ENCODE measurements at places on chromosomes 5 and 9.

DNA sequence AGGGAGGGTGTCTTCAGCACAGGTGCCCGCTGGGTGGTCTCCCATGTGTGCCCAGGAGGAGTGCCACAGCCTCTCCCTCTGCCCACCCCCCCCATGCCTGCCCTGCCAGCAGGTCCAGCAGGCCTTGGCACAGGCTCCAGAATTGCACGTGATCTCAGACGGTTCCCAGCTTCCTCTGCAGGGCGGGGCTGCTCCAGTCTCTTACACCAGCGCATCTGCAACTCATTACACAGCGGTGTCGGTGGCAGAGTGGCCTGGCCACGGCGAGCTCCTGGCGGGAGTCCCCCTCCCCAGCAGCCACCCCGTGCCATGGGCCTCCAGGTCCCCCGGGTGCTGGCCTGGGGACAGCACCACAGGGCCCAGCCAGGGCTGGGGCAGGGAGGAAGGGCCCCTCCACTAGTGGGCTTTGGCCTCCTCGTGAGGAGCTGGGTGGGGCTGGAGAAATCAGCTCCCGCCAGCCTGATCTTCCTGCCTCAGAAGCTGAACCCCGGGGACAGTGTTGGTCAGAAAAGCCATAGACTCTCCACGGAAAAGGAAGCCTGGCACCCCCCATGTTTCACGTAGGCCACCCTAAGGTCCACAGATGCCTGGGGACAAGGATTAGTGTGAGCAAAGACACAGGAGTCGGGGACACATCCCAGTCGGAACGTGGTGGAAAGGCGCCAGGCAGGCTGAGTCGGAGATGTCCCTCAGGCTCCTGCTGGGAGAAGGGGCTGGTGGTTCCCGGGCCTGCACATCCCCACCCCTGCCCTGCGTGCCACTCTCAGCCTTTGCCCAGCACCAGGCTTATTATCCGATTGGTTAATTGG lies 40.2 kb downstream of the RXRA start:
- DNase-seq, result peak; percentile 62

GRCh38 chr5:76737846-76738245 lies 21.9 kb downstream of the F2R start:
- DNase-seq, result no peak

GRCh38 chr5:158170060-158170459 lies 311.1 kb upstream of the CLINT1 start:
- no peak for DNase-seq

DNA sequence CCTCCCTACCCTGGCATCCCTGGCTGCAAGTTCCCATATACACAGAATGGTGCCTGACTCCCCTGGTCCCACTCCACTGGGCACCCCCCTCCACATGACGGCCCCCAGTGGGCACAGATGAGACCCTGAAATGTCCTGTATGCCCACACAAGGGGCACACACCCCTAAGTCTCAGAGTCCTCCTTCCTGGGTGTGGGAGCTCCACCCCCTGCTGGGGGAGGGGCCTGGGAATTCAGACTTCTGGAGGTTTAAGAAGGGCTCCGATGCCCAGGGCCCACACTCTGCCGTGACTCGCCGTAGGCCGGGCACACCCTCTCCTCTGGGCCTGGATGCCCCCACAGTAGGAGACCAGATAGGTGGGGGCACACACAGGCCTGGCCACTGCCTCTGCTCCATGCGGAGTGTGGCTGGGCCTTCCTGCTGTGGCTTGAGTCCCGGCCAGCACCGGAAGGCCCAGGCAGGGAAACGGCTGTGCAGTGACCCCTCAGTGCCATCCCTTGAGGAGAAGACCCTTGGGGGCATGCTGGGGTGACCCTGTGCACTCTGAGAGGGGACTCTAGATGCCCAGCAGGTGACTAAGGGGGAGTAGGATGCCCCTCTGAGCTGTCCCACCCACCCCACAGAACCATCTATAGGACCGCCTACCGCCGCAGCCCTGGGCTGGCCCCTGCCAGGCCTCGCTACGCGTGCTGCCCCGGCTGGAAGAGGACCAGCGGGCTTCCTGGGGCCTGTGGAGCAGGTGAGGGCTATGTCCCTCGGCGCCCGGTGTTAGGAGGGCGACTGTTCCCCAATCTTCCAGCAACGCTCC lies 6.5 kb downstream of the EGFL7 start:
- DNase-seq, result no peak

DNA sequence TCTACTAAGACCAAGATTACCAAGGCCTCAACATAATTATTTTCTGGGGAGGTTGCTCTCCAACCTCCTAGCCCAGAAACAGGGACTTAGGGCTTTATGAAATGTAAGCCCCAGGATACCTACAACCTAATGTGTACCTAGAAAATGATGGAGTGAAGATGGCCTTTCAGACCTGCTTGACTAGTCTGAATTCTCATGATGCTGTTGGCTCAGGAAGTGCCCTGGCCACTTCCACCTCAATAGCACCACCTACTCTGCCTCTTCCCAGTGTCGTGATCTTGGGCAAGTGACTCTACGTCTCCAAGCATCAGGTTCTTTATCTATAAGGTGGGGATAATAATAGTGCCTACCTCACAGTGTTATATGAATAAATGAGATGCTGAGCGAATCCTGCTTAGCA lies 57.9 kb upstream of the GARNL3 start:
- no peak for DNase-seq

- no peak for DNase-seq
Measured at GRCh38 chr5:112869948-112870347, 8.9 kb downstream of the SRP19 start.

DNA sequence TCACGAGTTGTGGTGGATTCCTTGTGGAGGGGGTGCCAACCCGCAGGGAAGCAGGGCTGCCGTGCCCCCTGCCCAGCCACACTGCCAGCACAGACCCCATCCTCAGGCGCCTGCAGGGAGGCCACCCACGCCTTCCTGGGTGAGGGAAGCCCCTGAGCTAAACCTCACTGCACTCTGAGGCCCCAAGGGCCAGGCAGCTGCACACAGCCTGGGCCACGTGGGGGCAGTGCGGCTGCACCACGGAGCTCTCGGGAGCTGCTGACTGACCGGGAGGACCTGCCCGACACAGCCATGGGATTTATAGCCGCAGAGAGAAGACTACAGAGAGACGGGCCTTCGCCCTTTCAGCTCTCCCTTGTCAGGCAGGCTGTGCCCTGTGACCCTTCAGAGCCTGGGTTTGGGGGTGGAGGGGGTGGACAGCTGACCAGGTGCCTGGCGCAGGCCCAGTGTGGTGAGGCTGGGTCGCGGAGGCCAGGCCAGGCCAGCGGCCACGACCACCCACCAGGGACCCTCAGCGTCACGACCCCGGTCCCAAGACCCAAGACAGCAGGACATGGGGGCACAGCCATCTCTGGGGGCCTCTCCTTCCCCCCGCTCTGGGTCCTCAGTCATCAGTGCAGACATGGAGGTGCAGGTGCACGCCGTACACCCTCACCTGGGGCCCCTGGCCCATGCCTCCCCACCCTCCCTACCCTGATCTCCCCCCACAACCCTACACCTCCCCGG lies 4.3 kb upstream of the AHRR start:
- DNase-seq, result no peak

- no peak for DNase-seq
Measured at GRCh38 chr9:38088006-38088925, 19.2 kb upstream of the SHB start.

DNA sequence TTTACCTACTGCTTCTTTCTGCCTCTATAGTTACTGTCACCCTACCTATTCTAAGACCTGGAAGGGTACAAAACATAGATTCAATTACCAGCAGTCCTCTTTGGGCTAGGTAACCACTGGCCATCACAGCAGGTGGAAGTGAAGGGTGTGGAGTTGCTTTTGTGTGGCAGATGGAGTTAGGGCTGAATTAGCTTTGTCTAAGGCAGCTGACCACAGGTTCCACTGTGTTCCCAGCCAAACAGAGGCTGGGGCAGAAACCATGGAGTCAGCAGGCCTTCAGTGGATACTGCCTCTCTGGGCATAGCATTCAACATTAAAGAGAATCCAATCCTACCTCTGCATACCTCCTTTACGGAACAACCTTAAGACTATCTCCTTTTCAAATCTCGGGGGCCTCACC lies 254.2 kb downstream of the RFX3 start:
- no peak for DNase-seq

DNA sequence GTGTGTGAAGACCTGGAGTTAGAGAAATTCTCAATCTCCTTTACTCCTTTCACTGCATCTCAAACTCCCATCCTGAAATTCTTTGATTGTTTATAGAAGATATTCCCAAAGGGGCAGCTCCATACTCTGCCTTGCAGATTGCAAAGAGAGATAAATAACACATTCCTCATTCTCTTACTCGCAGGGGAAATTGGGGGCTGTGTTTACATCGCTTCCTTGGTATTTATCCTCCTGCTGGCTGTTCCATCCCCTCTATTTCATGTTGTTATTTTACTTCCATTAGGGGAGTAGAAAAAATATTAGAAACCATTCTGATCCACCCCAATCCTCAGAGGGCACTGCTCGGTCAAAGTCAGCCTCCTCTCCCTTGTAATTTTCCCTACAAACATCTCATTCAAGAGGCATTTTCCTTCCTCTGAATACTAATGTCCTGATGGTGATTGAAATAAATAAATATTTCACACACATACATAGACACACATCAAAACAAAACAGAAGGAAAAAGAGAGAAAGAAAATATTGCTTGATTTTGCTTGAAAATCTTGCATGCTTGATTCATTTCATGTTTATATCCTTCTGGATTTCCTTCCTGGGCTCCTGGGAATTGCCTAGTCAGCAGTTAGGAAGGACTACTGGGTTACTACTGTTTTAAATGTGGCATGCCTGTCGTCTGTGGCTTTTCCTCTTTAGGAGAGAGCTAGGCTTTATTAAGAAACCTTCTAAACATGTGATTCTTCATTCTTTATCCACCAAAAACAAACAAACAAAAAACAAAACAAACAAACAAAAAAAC lies 420.1 kb upstream of the PAPPA start:
- no peak for DNase-seq

- DNase-seq, result no peak
Measured at GRCh38 chr5:67425514-67425913, 228.9 kb upstream of the CD180 start.

DNA sequence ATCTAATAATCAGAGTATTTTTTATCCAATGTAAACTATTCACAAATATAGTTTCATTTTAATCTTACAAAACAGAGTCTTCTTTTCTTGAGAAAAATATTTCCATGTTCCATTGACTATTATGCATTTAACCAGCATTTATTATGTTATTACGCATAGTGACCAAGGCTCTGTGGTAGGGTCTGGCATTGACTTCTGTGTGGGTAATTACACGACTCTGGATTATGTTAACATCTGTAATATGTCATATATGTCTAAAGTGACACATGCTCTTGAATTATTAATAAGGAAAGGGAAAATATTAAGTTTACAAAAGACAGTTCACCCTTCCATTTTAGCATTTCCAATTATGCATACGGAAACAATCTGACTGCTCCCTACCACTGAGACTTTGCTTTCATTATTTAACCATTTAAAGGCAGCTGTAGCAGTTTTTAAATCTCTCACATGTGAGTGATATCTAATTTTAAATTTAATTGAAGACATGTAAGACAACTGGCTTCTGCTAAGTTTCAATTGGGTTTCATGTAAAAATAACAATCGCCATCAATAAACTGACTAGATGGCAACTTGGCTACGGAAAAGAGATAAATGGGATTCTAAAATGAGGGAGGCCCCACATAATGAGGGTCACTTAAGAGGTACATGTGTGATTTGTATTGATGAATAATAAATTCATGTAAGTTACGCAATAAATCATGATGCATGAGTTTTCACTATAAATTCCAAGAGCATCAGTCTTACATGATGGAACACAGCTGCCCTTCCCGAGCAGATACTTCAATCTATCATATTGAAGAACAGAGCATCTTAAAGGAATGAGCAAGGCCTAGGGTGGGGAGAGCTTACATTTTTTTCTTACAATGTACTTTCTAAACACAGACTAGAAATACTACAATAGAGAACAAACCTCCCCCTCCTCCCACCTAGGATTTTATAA lies 1056.8 kb downstream of the MAT2B start:
- DNase-seq, result no peak

GRCh38 chr5:14812166-14812565 lies 59.4 kb downstream of the ANKH start:
- DNase-seq, result no peak

GRCh38 chr5:135441350-135441831 lies 5.8 kb downstream of the DCANP1 start:
- DNase-seq, result no peak

- no peak for DNase-seq
Measured at GRCh38 chr9:70911791-70912190, 209.6 kb downstream of the TRPM3 start.

GRCh38 chr9:90060256-90060655 lies 455.4 kb downstream of the GADD45G start:
- DNase-seq, result no peak

DNA sequence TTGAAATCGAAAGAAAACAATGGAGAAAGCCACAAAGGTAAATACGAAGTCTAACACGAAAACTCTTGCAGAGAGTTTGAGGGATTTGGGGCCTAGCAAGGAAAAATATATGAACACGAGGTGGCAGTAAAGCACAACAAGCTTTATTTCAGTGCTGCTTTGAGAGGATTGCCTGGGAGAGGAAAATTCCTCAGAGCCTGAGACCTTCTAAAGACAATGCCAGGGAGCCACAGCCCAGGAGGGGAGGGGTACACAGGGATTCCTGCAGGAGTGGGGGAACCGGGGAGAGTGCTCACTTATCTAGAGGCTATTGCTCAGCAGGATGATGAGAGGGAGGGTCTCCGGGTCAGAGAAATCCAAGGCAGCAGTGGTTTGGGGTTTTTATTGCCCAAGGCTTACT lies 134.9 kb upstream of the ADCY2 start:
- peak; percentile 17 for DNase-seq

- no peak for DNase-seq
Measured at GRCh38 chr9:128088253-128088945, 20.4 kb downstream of the SLC25A25 start.

DNA sequence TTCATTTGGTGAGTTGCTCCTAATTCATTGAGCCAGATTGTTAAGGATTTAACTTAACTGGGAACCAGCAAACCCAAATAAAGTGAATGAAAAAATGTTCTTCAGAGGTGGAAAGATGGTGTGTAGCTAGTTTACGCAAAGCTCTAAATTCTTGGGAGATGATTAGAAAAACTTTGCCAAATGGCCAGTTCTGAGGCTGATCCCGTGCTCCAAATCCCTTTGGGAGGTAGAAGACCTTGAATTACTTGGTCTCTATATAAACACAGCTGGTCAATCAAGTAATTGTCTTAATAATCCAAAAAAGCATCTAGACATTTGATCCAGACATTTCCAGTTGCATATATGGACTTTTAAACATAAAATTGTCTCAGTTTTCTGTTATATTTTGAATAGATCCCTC lies 11.4 kb downstream of the ACTL7B start:
- no peak for DNase-seq

- DNase-seq, result no peak
Measured at GRCh38 chr5:58215364-58215763, 244.5 kb downstream of the PLK2 start.

All from AG04449 (cell line).